Peyer's patch (tissue), 4 donors: ENCODE measurements at places on chromosomes 1 and 21. TPM values are rescaled to one million over a fixed set of nuclear protein-coding genes. Genes with fewer than 3 reads are reported as not detected.

ANGPTL3 gene
- total RNA-seq, result not detected

KCNK2 gene
- 0.53 TPM for total RNA-seq

- no peaks in the 10 kb centered on the region for H3K27me3 ChIP-seq
- H3K4me1 ChIP-seq, result no peaks in the 10 kb centered on the region
- peaks cover 53% of the 10 kb centered on the region for H3K36me3 ChIP-seq
- no peak overlapping the region for H3K27ac ChIP-seq
- H3K4me3 ChIP-seq, result no peak overlapping the region
These were observed 9.2 kb downstream of the S100A10 start for GRCh38 chr1:151984313-151984956.

DNA sequence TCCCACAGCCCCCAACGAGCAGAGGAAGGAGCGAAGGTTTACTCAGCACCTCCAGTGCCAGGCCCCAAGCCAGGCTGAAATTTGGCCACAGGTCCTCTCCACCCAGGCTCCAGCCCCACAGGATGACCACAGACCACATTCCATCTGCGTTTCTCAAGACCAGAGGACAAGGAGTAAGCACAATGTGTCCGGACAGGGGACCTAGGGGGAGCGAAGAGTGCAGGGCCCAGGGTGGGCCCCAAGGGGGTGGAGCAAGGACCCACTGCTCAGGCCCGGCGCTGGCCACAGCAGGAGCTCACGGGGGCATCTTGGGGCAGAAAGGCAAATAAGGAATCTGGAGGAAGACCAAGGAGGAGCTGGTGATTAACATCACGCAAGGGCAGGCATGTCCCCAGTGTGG, 100.5 kb downstream of the NPHP4 start:
- H3K27ac ChIP-seq, result no peak overlapping the region
- DNase-seq, result no peak
- H3K36me3 ChIP-seq, result no peaks in the 10 kb centered on the region
- H3K4me3 ChIP-seq, result no peak overlapping the region
- H3K4me1 ChIP-seq, result no peaks in the 10 kb centered on the region

DNA sequence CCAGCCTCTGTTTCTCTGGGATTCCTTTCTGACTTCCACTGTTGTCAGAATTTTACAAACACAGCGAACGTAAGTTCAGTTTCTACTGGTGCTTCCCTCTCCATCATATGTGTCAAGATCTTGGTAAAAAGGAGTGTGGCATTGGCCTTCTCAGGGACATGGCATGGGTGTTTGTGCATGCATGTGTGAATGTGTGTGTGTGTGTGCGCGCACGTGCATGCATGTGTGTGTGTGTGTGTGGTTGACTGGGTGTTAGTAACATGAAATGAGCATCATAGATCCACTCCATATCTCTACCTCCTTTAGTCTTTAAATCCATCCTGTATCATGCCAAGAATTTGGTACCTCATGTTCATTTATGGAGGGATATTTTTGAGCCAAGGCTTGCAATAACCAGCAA, 411.3 kb downstream of the NPHP4 start:
- H3K4me1 ChIP-seq, result no peaks in the 10 kb centered on the region
- no peaks in the 10 kb centered on the region for H3K36me3 ChIP-seq
- no peak overlapping the region for H3K27ac ChIP-seq
- DNase-seq, result no peak
- no peak overlapping the region for H3K4me3 ChIP-seq

GRCh38 chr1:100936194-100936967, 40.5 kb downstream of the SLC30A7 start:
- DNase-seq, result no peak
- H3K4me3 ChIP-seq, result no peak overlapping the region
- H3K27ac ChIP-seq, result no peak overlapping the region
- no peaks in the 10 kb centered on the region for H3K27me3 ChIP-seq
- no peaks in the 10 kb centered on the region for H3K4me1 ChIP-seq

DNA sequence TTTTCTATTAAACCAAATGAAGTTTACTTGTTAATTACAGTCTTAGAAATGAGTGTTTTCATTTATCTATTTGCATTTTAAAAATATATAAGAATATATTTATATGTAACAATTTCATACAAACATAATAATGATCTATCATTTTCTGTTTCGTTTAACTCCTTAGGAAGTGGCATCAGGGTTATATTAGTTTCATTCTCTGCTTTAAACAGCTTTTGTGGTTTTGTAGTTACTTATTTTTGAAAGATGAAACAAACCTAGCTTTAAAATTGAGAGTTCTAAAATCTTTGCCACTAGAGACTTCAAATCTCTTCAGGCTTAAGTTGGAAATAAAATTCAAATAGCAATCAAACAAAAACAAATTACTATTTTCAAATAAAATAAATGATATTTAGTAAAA, 2110.6 kb downstream of the MRPL39 start:
- H3K36me3 ChIP-seq, result no peaks in the 10 kb centered on the region
- H3K27me3 ChIP-seq, result no peaks in the 10 kb centered on the region
- no peak for DNase-seq
- H3K4me1 ChIP-seq, result no peaks in the 10 kb centered on the region
- H3K27ac ChIP-seq, result no peak overlapping the region
- H3K4me3 ChIP-seq, result no peak overlapping the region

DNA sequence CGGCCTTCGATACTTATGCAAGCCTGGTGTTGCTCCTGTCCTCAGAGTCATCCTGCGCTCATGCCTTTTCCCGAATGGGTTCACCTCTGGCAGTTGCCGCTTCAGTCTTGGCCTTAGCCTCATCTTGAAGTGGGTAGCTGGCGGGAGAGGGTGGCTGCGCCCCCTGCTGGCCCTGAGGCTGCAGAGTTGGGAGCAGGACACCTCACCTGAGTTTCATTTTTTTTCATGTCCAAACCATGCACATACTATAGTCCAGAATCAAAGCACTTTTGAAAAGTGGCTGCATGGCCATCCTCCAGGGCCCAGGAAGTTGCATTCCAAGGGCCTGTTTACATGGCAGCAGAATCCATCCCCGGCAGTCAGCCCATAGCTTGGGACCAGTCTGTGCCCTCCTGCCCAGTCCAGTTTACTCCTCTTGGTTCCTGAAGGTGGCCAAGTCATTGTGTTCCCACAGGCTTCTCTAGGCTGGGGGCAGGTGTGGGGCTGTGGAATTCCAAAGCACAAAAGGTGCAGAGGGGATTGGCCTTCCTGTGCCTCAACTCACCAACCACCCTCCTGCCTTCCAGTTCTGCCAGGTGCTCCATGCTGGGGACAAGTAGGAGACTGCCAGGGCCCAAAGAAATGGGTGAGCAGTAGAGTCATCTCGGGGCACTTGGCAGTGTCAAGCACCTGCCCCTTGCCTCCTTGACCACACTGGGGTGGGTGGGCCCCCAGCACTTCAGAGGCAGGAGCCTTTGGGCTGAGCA, 44.0 kb downstream of the YARS1 start:
- no peak overlapping the region for H3K27ac ChIP-seq
- peak; percentile 90 for DNase-seq
- no peaks in the 10 kb centered on the region for H3K4me1 ChIP-seq
- H3K4me3 ChIP-seq, result no peak overlapping the region

DNA sequence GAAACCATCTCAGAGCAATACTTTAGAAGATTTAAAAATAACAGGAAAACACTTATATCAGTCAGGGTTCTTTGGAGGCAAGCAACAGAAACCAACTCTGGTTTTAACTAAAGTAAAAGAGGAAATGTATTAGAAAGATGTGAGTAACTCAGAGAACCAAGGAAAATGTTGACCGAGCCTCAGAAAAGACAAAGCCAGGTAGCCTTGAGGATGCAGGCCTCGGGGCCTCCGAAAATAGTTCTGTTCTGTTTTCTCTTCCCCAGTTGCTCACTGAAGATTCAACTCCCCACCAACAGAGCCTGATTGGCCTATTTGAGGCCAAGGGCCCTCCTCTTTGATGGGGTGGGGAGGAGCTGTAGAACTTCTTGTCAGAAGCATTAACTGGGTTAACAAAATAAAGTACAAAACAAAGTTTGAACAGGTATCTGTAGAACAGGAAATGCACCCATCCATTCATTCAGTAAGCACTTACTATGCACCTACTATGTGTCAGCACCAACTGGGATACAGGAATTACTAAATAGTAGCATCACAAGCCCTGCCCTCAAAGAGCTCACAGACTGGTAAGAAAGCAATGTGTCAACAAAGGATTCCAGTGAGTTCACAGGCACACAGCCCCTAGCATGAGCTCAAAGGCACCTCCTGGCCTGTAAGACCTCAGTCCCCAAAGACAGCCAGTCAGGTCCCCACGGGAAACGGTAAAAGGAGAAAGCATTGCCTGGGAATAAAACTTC, 12.6 kb downstream of the SLAMF8 start:
- H3K4me1 ChIP-seq, result no peaks in the 10 kb centered on the region
- no peaks in the 10 kb centered on the region for H3K36me3 ChIP-seq
- DNase-seq, result no peak
- H3K27me3 ChIP-seq, result no peaks in the 10 kb centered on the region
- H3K4me3 ChIP-seq, result no peak overlapping the region

- no peaks in the 10 kb centered on the region for H3K27me3 ChIP-seq
- DNase-seq, result peak; percentile 76
- H3K36me3 ChIP-seq, result no peaks in the 10 kb centered on the region
- H3K27ac ChIP-seq, result no peak overlapping the region
- H3K4me3 ChIP-seq, result no peak overlapping the region
These were observed 42.5 kb downstream of the CNST start for GRCh38 chr1:246608616-246609376.

DNA sequence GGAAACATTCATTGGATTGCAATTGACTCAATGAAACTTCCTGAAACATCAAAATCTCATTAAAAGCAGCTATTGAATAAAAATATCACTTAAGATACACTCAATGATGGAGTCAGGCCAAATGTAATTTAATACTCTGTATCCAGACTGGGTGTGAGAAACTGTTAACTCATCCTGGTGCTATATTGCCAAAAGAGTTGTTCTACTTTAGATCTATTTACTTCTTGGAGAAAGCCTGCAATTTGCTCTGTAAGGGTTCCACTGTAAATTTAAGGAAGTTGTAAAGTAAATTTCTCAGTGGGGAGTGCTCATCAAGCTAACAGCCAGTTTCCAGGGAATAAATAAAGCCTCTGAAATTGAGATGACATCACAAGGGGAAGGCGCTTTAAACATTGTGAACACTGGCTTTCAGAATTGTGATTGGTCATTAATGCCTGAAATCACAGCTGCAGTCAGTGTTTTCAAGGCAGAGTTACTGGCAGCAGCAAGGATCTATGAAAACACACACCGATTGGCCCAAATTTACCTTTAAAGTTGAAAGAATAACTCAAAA, 91.4 kb downstream of the OLFM3 start:
- H3K27ac ChIP-seq, result no peak overlapping the region
- H3K36me3 ChIP-seq, result no peaks in the 10 kb centered on the region
- no peaks in the 10 kb centered on the region for H3K4me1 ChIP-seq
- no peaks in the 10 kb centered on the region for H3K27me3 ChIP-seq
- no peak for DNase-seq
